ENCODE measurements at places on chromosomes 5 and 9.

GRCh38 chr5:52799358-52799982 lies 11.8 kb downstream of the ITGA1 start:
- no peak for DNase-seq

- DNase-seq: no peak
Observed at GRCh38 chr9:119924736-119925135, 555.5 kb upstream of the BRINP1 start.

- DNase-seq: no peak
Observed at GRCh38 chr5:108122702-108123101, 259.2 kb downstream of the FBXL17 start.

- peak; percentile 65 for DNase-seq
Observed at GRCh38 chr5:137660349-137660817, 75.5 kb downstream of the KLHL3 start.

GRCh38 chr9:77952635-77953328 lies 78.8 kb downstream of the GNAQ start:
- DNase-seq: no peak

GRCh38 chr5:144308174-144308573 lies 137.5 kb downstream of the KCTD16 start:
- no peak for DNase-seq

GRCh38 chr5:149372076-149372795 lies 6.9 kb downstream of the IL17B start:
- no peak for DNase-seq

DNA sequence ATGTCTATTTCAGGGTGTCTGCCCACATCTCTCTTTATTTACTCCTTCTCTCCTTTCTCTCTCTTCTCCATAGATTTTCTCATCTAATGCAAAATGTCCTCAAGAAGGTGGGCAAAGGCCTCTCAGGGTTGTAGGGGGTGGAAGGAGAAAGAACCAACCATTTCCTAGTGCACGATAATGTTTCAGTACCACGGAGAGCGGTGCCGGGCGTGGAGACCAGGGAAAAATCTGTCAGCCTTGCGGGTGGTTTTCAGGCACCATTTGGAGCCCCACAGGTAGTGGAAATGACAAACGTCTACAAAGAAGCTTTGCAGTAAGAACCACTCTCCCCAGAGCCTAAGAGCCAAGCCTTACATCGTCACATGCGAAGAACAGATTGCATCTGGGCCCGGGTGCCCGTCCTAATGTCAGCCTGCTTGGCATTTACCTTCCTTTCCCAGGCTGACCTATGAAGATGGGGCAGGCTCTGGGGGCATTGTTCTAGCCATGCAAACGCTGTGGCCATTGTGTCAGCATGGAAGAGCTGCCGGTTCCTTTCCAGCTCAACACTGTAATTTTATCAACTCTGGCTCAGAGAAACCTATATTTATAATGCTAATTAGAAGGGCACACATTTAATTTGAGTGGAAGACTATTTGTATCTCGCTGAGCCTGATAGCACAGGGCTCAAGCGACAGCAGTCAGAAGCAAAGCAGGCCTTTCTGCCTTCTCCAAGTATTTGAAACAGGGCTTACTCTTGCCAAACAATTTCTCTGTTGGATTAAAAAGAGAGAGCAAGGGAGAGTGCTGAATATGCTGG lies 430.1 kb upstream of the WWC1 start:
- DNase-seq: no peak

GRCh38 chr5:124262470-124262869 lies 484.0 kb downstream of the ZNF608 start:
- DNase-seq: no peak

- no peak for DNase-seq
Observed at GRCh38 chr5:148937239-148937638, 110.8 kb downstream of the ADRB2 start.

DNA sequence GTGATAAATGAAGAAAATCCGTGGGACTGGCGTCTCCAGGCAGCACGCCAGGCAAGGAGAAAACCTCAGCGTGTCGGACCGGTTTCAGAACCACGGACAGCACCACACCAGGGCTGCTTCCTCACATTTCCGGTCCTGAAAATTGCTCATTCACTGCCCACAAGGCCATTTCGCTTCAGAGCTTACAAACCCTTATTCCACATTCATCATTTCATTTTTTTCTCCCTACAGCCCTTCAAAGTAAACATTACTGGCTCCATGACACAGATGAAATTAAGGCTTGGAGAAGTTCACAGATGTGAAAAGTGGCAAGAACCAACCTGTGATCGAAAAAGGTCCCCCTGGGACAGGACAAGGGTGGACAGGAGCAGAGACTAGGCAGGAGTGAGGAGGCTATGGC lies 1.5 kb upstream of the GPRIN1 start:
- no peak for DNase-seq

DNA sequence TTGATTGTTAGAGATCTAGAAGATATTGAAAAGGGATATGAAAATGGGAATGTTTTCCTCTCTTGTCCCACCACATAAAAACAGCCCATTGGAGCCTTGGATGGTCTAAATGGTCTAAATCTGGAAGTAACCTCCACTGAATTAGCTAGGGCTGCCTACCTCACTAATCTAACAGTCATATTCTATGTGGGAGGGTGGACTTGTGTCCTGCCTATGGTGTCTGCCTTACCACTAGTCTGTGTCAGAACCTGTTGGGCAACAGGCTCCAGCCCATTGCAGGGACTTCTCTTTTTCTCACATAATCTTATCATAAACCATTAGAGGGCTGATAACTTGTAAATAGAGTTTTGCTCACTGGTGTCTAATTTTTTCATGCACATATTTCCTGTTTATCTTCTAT lies 548.8 kb upstream of the CDH18 start:
- no peak for DNase-seq

- DNase-seq: no peak
Observed at GRCh38 chr5:157072508-157072907, 13.6 kb upstream of the HAVCR1 start.

DNA sequence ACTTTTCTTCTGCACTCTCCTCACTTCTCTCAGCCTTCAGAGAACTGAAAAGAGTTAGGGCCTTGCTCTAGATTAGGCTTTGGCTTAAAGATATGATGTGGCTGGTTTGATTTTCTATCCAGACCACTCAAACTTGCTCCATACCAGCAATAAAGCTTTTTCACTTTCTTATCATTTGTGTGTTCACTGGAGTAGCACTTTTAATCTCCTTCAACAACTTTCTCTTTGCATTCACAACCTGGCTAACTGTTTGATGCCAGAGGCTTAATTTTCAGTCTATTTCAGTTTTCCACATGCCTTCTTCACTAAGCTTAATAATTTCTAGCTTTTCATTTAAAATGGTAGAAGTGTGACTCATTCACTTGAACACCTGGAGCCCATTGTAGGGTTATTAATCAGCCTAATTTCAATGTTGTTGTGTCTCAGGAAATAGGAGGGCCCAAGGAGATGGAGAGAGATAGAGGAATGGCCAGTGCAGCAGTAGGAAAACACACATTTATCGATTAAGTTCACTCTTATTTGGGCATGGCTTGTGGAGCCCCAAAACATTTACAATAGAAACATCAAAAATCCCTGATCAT lies 5.9 kb downstream of the ATPSCKMT start:
- no peak for DNase-seq

DNA sequence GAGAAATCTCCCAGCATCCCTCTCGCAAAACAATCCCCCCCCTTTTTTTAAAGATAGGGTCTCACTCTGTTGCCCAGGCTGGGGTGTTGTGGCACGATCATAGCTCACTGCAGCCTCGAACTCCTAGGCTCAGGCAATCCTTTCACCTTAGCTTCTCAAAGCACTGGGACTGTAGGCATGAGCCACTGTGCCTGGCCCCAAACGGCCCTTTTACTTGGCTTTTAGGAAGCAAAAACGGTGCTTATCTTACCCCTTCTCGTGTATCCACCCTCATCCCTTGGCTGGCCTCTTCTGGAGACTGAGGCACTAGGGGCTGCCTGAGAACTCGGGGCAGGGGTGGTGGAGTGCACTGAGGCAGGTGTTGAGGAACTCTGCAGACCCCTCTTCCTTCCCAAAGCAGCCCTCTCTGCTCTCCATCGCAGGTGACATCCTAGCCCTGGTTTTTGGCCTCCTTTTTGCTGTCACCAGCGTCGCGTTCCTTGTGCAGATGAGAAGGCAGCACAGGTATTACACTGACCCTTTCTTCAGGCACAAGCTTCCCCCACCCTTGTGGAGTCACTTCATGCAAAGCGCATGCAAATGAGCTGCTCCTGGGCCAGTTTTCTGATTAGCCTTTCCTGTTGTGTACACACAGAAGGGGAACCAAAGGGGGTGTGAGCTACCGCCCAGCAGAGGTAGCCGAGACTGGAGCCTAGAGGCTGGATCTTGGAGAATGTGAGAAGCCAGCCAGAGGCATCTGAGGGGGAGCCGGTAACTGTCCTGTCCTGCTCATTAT lies 6.8 kb downstream of the CA9 start:
- DNase-seq: peak; percentile 35

DNA sequence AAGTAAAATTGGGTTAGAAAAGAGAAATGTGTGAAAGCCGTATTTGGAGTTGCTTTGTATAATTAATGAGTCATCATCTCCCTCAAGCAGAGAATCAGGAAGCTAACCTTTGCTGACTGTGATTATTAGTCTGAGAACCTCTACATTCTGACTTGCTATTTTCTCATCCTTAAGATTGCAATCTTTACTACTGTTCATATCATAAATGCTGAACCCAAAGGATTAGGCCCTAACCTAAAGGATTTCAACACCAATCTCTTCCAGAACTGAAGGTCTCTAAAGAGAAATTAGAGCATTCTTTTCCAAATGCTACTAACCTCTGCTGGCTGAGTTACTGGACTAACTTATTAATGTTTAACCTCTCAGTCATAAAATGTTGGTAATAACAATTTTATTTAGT lies 538.1 kb upstream of the MEF2C start:
- no peak for DNase-seq

Data from GM12864 (cell line).